ENCODE measurements at places on chromosomes 2 and 18. TPM values are rescaled to one million over a fixed set of nuclear protein-coding genes. Genes with fewer than 3 reads are reported as not detected.

DNA sequence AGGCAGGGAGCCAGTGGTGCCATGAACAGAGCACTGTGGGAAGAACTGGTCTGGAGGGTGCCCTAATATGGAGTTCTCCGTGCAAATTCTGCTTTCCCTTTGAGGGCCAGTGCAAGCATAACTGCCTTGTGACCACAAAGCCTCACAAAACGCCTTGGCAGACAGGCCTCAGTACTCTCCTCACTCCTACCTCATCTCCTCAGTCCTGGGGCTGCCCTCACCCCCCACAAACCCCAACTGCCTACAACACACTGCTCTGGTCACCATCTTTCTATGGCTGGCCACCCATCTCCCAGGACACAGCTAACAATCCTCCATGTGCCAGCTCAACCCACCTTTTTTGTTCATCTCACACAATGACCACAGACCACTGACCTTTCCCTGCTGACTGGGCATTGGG is 8.9 kb downstream of the COX5B start:
- DNase-seq: no peak
- no peaks in the 10 kb centered on the region for H3K4me1 ChIP-seq
- no peak overlapping the region for H3K4me3 ChIP-seq
- H3K27me3 ChIP-seq: no peaks in the 10 kb centered on the region

HES6 gene
- 3.0 TPM for total RNA-seq

DNA sequence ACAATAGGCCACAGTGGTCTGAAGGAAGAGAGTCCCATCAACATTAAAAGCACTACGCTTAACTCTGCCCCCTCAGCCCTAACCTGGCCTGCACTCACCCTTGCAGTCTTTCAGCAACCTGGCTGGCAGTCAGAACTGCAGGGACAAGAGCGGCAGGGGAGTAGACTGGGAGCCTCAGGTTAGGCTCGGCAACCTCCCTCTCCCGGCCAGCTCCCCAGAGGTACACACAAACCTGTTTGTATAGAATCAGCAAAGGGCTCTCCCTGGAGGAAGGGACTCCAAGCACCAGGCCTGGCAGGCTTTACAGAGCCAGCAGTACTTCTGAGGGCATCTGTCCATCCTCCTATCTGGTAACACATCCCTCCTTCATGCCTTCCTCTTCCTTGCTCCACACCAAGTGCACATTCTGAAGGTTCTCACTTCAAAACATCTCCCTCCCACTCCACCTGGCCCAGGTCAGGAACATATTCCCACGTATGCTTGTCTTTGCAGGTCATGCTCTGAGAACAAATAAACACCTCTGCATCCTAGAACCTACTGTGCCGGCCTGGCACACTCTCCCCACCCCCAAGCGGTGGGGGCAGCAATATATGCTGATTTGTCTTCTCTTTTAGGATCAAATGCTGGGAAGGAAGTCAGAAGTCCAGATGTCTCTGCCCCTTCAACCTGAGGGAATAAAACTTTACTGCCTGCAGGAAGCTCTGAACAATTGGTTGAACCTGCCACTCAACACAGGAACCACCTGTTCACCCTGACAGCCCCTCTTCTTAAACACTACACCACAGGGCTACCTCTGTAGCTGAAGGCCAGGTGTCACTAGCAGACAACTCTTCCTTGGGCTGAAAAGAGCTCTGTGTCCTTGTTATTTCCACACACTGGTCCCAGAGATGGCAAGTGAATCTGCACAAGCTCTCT is 12.6 kb upstream of the SFXN5 start:
- DNase-seq: no peak
- H3K4me1 ChIP-seq: peaks cover 29% of the 10 kb centered on the region
- peaks cover 5% of the 10 kb centered on the region for H3K36me3 ChIP-seq

SETBP1 gene
- total RNA-seq: 12.4 TPM

DNA sequence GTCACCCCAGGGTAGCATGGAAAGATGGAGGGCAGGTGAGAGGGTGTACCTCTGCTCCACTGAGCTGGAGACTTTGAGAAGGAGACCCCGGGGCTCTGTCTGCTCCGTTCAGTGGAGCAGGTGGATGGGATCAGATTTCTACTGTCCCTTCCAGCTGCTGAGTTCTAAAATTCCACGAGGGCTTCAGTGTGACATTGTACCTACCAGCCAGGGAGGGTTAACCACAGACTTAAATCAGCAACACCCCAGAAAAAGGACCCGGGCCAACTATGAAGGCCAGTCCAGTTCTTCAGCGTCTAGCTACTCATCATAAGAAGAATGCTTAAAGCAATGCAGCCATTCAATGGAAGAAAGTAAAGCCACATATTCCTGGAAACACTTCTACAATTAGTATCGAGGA is 23.8 kb downstream of the STAT1 start:
- DNase-seq: no peak
- H3K36me3 ChIP-seq: peaks cover 52% of the 10 kb centered on the region
- peaks cover 3% of the 10 kb centered on the region for H3K4me1 ChIP-seq
- H3K4me3 ChIP-seq: no peak overlapping the region
- no peaks in the 10 kb centered on the region for H3K27me3 ChIP-seq

GRCh38 chr2:238103465-238104225 is 3.5 kb downstream of the ESPNL start:
- no peaks in the 10 kb centered on the region for H3K4me1 ChIP-seq
- no peak overlapping the region for H3K27ac ChIP-seq
- no peak for DNase-seq
- no peak overlapping the region for H3K4me3 ChIP-seq

GRCh38 chr18:1011349-1011748 is 106.7 kb downstream of the ADCYAP1 start:
- no peak overlapping the region for H3K4me3 ChIP-seq
- no peak for DNase-seq
- no peaks in the 10 kb centered on the region for H3K36me3 ChIP-seq
- no peak overlapping the region for H3K27ac ChIP-seq

DNA sequence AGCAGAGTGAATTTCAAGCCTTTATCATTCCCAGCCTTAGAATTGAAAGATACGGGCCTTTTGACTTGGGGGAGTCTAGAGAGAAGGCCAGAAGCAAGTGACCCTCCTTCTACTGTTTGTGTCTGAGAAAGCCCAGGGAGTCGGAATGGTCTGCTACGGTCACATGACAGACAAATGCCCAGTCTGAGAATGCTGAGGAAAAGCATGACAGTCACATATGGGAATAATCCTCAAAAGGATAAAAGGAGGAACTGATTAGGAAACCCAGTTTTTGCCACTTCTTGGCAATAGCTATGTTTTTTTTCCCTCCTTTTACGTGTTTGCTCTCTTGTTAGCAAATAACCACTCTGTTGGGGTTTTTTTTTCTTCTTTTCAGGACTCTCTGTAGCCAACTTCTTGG is 38.1 kb upstream of the HNRNPA3 start:
- no peaks in the 10 kb centered on the region for H3K27me3 ChIP-seq
- H3K4me3 ChIP-seq: no peak overlapping the region
- no peak for DNase-seq

- H3K4me3 ChIP-seq: no peak overlapping the region
- no peaks in the 10 kb centered on the region for H3K27me3 ChIP-seq
- no peaks in the 10 kb centered on the region for H3K4me1 ChIP-seq
Observed at GRCh38 chr2:223306371-223306770, 254.4 kb downstream of the KCNE4 start.

- DNase-seq: no peak
- H3K27ac ChIP-seq: no peak overlapping the region
- H3K4me3 ChIP-seq: no peak overlapping the region
- peaks cover 16% of the 10 kb centered on the region for H3K36me3 ChIP-seq
Observed at GRCh38 chr18:74510770-74511095, 14.6 kb downstream of the CNDP2 start.

IDH1 gene
- 181 TPM for total RNA-seq

DNA sequence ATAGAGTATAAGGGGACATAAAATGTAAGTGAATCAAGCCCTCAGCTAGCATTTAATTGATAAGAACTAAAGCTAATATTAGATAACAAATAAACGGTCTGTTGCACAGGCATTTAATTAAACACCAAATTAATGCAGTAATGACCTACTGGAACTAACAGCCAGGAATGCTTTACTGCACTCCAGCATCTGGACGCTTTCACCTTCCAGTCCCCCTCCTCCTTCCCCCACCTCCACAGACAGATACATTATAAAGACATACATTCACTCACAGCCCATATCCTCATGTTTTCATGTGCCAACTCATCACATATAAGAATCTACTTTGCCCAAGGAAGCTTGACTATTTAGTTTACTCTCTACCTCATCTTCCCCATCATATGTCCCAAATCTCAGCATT is 337.4 kb upstream of the PIK3C3 start:
- H3K27ac ChIP-seq: no peak overlapping the region
- H3K27me3 ChIP-seq: no peaks in the 10 kb centered on the region
- H3K4me1 ChIP-seq: no peaks in the 10 kb centered on the region
- no peaks in the 10 kb centered on the region for H3K36me3 ChIP-seq
- DNase-seq: no peak

GRCh38 chr2:149860276-149860921 is 272.8 kb upstream of the MMADHC start:
- H3K27me3 ChIP-seq: no peaks in the 10 kb centered on the region
- peak; percentile 99 for DNase-seq
- no peak overlapping the region for H3K4me3 ChIP-seq
- no peaks in the 10 kb centered on the region for H3K36me3 ChIP-seq
- H3K4me1 ChIP-seq: peaks cover 18% of the 10 kb centered on the region

DNA sequence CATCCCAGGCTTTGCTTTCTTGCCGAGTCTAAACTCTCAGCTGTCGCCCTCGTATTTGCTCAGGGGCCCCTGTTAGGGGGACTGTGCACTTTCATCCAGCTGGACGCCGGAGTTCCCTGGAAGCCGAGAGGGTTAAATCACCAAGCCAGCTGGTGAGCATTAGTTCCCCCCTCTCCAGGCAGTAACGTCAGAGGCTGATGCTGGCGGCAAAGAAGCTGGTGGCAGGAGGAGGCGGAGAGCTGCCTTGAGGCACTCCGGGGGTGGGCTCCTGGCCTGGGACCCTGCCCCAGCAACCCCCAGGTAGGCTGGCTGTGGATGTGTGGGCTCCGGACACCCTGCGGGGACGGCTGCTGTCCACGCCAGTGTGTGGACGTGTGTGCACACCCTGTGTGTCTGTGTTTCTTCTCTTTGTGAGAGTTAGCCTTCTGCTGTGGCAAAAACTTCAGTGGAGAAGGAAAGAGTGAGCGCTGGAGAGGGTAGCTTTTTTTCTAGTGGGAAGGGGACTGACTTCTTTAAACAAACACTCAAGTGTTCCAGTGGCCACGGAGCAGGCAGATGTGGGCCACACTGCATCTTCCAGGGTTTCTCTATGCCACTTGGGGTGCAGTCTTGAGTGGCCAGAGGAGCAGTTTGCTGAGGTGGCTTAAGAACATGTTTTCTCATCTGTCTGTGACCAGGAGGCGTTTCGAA is 84.7 kb downstream of the GLI2 start:
- H3K4me3 ChIP-seq: peak overlapping the region; percentile 36
- H3K36me3 ChIP-seq: no peaks in the 10 kb centered on the region
- H3K27ac ChIP-seq: peak overlapping the region; percentile 80
- no peaks in the 10 kb centered on the region for H3K27me3 ChIP-seq
- H3K4me1 ChIP-seq: peaks cover 37% of the 10 kb centered on the region
- peak; percentile 82 for DNase-seq

HOXD12 gene
- total RNA-seq: not detected

- H3K27ac ChIP-seq: no peak overlapping the region
- no peak for DNase-seq
- H3K4me3 ChIP-seq: no peak overlapping the region
- H3K27me3 ChIP-seq: no peaks in the 10 kb centered on the region
- no peaks in the 10 kb centered on the region for H3K36me3 ChIP-seq
Observed at GRCh38 chr2:160484859-160485520, 8.6 kb downstream of the RBMS1 start.

GRCh38 chr2:240629968-240630770 is 4.9 kb downstream of the GPR35 start:
- no peaks in the 10 kb centered on the region for H3K36me3 ChIP-seq
- no peak for DNase-seq
- H3K4me1 ChIP-seq: peaks cover 3% of the 10 kb centered on the region
- no peaks in the 10 kb centered on the region for H3K27me3 ChIP-seq
- no peak overlapping the region for H3K4me3 ChIP-seq

- no peaks in the 10 kb centered on the region for H3K36me3 ChIP-seq
- H3K4me3 ChIP-seq: no peak overlapping the region
- H3K4me1 ChIP-seq: no peaks in the 10 kb centered on the region
- DNase-seq: peak; percentile 69
- no peaks in the 10 kb centered on the region for H3K27me3 ChIP-seq
- no peak overlapping the region for H3K27ac ChIP-seq
Observed at GRCh38 chr2:112156152-112156986, 18.2 kb downstream of the FBLN7 start.

DNA sequence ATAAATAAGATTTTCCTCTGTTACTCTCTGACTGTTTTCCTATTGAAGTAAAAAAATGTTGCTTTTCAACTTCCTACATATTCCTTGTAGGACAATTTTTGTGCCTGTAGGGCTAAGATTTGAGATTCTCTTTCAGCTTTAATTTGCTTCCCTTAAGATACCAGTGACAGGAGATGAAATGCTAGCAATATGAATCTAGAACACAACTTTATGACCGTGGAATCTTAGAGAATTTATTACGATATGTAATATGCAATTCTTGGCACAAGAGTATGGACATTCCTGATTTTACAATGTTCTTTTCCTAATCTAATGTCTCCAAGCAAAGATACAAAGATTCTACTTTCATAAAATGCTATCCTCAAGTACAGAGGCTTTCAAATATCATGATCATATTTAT is 180.9 kb downstream of the KCNE4 start:
- no peak overlapping the region for H3K27ac ChIP-seq
- H3K27me3 ChIP-seq: no peaks in the 10 kb centered on the region
- H3K36me3 ChIP-seq: no peaks in the 10 kb centered on the region

ZNF385B gene
- total RNA-seq: 0.27 TPM
